Left renal cortex interstitium (tissue), 4 donors: ENCODE measurements at places on chromosomes 3 and 15. TPM values are rescaled to one million over a fixed set of nuclear protein-coding genes. Genes with fewer than 3 reads are reported as not detected.

The GOLGA6A gene
- not detected for polyA plus RNA-seq

The FAM107A gene
- 5.8 TPM for polyA plus RNA-seq

The MIX23 gene
- 51.3 TPM for polyA plus RNA-seq

The EPB42 gene
- 0.95 TPM for polyA plus RNA-seq
